Right ventricle myocardium inferior (tissue), 1 donor: ENCODE measurements at places on chromosomes 12 and 14. TPM values are rescaled to one million over a fixed set of nuclear protein-coding genes. Genes with fewer than 3 reads are reported as not detected.

SELPLG gene
- total RNA-seq, result 4.9 TPM

- no peak for DNase-seq
Measured at GRCh38 chr12:121085506-121086353, 46.7 kb upstream of the OASL start.

DNA sequence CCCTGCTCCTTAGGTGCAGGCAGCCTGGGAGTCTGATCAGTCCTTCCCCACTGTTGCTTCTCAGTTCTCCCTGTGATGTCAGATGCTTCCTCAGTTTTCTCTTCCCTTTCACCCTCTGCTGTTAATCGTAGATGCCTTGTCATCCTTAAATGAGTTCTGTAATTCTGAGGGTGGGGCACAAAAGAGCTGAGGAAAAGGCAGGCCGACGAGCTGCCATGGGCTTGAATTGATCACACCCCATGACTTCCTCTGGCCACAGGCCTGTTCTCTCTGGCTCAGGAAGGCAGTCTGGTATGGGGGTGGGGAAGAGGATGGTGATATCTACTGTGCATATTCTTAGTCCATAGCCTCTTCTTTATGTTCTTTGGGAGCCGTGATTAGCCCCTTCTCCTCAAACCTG is 5.2 kb upstream of the AP1G2 start:
- DNase-seq, result no peak

DNA sequence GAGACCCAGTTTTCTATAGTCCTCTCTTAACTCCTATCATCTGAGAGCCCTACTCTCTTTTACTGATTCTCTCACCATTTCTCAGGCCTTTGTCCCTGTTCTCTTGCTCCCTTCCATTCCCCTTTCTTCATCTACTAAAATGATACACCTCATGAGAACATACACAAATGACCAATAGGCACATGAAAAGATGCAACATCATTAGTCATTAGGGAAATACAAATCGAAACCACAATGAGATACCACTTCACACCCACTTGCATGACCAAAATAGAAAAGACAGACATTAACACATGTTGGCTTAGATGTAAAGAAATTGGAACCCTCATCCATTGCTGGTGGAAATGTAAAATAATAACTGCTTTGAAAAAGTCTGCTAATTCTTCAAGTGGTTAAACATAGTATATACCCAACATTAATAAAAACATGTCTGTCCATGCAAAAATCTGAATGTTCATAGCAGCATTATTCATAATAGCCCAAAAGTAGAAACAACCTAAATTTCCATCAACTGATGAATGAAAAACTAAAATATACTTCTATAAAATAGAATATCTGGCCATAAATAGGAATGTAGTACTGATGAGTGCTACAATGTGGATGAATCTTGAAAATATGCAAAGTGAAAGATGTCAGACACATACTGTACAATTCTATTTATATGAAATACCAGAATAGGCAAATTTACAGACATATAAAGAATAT is 66.0 kb downstream of the DENND5B start:
- DNase-seq, result no peak

DGLUCY gene
- 202 TPM for total RNA-seq
